ENCODE measurements at places on chromosomes 4 and X.

- no peak for DNase-seq
Observed at GRCh38 chr4:37447886-37448285, 203.3 kb downstream of the NWD2 start.

DNA sequence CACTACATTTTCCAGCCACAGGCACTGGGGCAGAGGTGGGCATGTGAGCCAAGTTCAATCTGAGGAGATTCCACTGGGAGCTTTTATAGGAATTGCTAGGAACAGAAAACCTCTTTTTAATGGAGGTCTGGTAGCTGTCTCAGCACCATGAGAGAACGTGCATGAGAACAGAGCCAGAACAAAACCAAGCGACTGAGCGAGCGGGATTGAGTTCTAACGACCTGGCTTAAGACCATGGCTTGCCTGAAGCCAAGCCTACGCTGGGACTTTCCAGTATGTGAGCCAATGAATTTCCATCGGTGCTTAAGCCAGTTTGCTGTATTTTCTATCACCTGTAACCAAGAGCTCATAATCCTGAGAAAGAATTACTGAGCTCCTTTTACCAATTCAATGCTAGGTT, 183.7 kb downstream of the NR3C2 start:
- DNase-seq = no peak

DNA sequence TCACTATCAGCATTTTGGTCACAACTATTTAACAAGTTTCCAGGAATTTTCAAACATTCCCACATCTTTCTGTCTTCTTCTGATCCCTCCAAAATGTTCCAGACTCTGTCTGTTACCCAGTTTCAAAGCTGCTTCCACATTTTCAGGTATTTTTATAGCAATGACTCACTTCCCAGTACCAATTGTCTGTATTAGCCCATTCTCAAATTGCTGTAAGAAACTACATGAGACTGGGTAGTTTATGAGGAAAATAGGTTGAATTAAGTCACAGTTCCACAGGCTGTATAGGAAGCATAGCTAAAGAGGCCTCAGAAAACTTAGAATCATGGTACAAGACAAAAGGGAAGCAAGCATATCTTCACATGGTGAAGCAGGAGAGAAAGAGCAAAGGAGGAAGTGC, 475.0 kb upstream of the PCDH7 start:
- peak; percentile 36 for DNase-seq

DNA sequence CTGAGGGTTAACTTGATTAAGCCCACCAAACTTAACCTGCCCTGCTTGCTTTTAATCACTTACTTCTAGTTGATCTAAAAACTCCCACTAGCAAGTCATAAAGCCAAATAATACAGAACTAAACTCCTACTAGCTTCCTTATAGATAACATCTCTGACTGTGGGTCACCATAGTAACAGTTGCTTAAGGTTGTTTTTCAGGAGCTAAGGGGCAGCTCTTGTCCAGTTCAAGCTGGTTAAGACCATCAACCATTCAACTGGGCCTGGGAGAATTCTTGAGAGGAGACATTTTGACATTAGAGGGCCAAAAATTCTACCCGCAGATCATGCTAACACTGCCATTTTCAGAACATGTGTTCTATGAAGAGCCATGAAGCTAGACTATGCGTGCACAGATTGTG, 67.0 kb downstream of the UCHL1 start:
- peak; percentile 45 for DNase-seq

DNA sequence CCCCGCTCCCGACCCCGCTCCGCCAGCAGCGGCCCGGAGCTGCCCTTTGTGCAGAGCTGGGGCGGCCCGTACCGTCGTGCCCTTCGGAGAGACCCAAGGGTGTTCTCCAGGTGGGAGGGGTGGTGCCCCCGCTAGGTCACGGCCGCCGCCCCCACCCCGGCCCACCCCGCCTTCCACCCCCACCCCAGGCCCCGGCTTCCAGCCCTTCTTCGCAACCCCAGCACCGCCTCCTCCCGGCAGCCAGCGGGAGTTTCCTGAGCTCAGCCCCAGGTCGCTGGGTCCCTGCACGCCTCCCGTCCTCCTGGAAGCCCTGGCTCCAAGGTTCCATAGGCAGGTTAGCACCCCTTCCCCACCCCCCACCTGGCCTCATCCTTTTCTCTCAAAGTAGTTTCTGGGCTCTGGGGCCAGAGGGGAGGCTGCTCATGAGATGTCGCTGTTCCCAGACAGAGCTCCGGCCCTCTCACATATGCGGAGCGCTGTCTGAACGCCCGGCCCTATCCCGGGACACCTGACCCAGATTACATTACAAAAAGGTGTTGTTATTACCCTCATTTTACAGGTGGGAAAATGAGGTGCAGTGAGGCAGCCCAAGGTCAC, 25.2 kb upstream of the FGFR3 start:
- DNase-seq = peak; percentile 68

- no peak for DNase-seq
Observed at GRCh38 chr4:148435654-148436406, 6.4 kb downstream of the NR3C2 start.

DNA sequence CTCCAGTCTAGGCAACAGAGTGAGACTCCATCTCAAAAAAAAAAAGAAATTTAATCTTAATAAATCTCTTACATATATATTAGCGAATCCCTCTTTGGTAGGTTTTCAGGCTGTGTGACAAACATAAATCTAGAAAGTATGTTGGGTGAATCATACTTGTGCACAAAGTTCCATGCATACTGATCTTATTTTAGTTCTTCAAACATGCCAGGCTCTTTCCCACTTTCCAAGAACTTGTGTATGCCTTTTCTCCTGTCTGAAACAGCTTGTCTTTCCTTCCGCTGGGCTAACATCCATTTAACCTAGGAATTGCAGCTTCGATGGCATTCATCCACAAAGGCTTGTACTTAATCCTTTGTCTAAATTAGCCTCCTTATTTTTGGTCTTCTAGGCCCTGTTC, 156.6 kb upstream of the CASK start:
- no peak for DNase-seq

- DNase-seq = peak; percentile 81
Observed at GRCh38 chrX:80578517-80579105, 158.4 kb downstream of the TENT5D start.

- DNase-seq = no peak
Observed at GRCh38 chrX:8689473-8689872, 42.5 kb downstream of the ANOS1 start.
